HS-27A (cell line): ENCODE measurements at places on chromosomes 3 and 15.

DNA sequence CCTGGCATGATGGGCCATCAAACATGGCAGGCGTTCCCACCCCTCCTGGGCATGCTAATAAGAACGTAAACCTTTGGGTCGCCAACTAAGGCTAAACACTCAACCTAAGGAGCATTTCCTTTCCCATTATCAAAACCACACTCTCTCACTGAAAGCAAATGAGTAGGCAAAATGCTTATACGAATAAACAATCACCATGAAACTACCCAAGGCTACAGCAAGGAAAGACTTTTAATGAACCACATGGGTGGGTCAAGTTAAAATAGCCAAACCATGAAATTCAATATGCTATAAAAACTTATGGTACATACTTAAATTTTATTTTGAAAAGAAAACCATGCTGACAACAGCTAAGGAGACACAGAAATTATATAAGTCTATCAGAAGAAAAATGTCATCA is 180.6 kb downstream of the OSBPL10 start:
- DNase-seq = no peak

- DNase-seq = no peak
Measured at GRCh38 chr3:10928961-10929471, 63.5 kb upstream of the SLC6A1 start.

DNA sequence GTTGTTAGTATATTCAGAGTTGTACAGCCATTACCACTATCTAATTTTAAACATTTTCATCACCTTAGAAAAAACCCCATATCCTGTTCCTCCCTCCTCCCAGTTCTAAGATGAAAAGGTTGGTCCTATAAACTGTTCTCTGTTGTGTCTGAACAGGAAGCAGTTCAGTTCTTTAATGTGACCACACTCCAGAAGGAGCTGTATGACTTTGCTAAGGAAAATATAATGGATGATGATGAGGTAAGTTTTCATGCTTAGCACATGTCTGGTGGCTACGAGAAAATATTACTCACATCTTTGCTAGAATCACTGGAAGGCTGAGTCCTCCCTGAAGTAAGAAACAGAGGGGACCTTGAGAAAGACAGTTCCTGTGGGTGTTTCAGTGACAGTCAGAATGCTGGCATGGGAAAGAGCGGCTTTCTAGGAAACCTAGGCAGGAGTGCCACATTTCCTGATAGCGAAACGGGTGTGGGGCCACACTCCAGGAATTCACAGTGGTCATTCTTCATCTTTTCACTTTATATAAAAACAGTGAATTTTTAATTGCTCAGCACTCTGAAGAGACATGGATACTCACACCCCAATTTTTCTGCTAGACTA is 20.3 kb downstream of the CRTAP start:
- no peak for DNase-seq

DNA sequence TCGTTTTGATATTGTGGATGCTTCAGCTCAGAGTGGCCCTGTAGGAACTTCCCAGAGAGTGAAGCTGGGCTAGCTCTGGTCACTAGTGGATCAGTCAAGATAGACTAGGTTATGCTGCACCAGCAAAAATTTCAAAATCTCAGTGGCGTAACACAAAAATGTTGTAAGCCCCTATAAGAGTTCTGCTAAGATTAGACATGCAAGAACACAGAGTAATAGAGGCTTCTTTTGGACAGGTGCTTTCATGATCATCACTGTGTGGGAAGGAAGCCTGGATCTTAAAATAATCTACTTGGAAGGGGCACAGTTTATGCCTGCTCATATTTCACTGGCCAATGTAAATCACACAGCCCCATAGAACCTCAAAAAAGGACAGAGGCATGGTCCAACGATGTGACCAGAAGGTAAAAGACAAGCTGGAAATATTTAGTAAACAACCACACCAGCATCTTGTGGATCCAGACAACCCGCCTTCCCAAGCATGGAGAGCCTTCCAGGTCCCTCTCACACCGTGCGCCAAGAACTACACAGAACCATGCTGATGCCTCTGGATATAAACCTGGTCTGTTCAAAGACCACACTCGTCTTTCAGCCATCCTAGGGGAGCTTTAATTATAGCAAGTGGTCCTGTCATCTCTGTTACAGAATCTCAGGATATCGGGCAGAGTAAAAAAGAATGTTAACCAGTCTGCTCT is 554.3 kb downstream of the EPHB1 start:
- no peak for DNase-seq

GRCh38 chr15:40300367-40300766 is 7.4 kb downstream of the PLCB2 start:
- DNase-seq = no peak

GRCh38 chr3:37751967-37752648 is 109.6 kb upstream of the CTDSPL start:
- no peak for DNase-seq

DNA sequence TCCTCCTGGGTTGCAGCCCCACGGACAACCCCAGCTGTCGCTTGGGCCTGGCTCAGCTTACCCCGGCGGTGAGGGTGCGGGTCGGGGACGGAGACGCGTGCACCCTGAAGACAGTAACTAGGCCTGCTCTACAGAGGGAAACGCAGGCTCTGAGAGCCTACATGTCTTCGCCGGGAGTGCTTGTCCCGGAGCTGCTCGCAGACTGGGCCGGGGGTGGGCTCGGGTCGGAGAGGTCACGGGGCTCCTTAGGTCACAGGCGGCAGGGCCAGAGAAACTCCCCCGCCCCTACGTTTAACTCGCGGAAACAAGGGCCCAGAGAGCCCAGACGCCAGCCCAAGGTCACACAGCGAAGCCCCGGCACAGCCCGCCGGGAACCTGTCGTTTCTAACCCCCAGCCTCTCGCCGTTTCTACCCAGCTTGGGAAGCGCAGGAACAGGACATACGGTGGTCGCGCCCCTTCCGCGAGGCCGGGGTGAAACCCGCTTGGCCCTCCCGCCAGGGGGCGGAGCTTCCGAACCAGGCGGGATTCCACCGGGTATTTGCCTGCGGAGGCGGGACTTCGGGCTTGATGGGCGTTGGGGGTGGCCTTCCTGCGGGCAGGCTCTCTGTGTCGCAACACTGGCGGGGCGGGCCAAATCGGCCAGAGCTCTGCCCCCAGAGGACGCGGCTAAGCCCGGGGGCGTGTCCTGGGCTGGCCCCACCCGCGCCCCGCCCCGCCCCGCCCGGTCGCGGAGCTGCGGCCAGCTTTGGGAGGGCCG is at the start of gene HDAC11:
TSS of gene HDAC11 (plus strand) at position 725 of the 758 bp plus-strand sequence. CDS start 42 bp downstream, outside the sequence.
- peak; percentile 80 for DNase-seq

- no peak for DNase-seq
Measured at GRCh38 chr3:157652366-157652765, 149.2 kb upstream of the VEPH1 start.

DNA sequence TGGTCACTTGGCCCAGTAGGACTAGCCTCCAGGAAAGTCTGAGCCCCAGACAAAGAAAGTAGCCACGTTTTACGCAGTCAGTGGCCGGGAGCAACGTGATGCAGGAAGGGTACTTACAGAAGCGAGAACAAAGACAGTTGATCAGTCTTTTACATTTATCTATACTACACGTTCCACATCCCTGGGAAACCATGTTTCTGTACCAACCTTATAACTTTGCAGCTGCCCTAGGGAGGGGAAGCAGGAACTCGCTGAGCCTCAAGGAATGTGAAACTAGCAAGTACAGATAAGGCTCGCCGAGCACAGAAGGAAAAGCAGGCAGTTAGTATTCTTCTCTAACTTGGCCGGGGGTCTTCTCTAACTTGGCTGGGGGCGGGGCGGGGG is 3.4 kb upstream of the KNL1 start:
- DNase-seq = no peak

DNA sequence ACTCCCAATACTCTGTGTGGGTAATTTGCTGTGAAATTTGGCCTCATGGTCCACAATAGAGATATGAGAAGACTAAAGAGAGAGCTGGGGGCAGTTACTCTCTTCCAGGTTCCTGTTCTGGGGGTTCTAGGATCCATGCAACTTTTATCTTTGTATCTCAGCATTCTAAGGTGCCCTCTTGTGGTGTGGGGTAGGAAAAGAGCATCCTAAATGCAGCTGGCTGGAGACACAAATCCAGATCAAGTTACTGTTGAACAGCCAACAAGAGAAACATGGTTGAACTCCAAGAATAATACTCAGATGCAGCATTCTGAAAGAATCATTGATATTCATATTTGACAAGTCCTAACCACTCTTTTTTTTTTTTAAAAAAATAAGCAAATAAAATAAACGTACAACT is 238.2 kb downstream of the GREM1 start:
- DNase-seq = peak; percentile 24

GRCh38 chr3:43909149-43909548 is 218.4 kb downstream of the ABHD5 start:
- DNase-seq = no peak

DNA sequence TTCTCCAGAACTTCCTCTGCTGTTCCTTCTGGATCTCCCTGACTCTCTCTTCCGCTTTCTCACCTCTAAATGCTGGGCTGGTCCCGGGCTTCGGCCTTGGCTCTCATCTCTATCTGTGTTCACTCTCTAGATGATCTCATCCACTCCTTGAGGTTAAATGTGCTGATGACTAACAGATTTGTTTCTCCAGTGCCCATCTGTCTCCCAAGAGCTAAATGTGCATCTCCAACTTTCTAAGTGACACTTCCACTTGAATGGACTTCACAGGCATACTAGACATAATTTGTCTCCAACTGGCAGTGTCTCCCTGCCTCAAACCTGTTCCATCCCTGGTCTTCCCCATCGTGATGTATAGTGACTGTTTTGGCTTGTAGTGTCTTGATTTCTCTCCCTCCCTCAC is 95.3 kb downstream of the ITPR1 start:
- no peak for DNase-seq

- no peak for DNase-seq
Measured at GRCh38 chr15:95304151-95304946, 1026.2 kb upstream of the NR2F2 start.

DNA sequence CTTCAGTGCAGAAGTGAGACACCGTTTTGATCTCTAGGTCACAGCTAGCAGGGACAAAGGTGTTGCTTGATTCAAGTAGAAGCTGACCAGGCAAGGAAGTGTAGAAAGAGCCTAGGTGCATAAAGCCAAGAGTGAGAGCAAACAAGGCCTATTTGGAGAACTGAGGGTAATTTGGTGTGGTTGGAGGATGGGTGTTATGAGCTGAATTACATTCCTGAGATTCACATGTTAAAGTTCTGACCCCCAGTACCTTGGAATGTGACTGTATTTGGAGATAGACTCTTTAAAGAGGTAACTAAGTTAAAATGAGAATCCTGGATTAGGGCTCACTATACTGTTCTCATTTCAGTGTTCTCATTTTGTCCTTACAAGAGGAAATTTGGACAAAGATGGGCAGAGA is 191.3 kb downstream of the ZMAT3 start:
- DNase-seq = no peak

GRCh38 chr3:171904829-171905228 is 61.7 kb downstream of the TMEM212 start:
- DNase-seq = no peak

DNA sequence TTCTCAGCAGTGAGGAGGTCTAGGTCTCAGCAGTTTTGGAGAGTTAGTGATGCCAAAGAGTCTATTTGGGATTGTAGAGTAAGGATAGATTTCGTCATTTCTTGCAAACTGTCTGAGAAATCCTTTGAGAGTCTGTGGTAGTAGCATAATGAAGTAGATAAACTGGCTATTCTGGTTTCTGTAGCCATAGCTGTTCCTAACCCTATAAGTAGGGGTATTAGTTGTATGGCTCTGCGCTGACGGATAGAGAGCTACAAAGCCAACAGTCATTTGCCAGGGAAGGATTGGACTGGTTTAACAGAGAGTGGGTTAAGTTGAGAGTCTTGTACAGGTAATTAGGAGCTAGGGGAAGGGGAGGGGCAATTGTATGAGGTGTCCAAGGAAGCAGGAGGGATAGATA is 50.6 kb downstream of the KLHDC8B start:
- DNase-seq = no peak

DNA sequence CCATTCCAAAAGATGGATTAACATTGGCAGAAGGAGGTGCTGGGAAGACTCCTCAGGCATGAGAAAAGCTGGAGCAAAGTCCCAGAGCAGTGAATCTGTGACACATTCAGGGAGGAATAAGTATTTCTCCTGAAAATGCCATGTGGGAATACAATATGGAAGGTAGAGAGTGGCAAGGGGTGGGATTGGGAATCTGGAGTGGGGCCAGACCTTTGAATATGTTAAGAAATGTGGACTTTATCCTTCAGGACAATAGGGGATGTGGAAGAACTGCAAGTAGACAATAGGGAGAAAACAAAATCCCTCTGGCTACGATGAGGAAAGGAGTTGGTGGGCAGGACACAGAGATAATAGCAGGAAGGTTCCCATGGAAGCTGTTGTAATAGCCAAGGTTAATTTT is 305.6 kb upstream of the TGFBR2 start:
- DNase-seq = no peak

GRCh38 chr15:62320259-62320658 is 155.2 kb upstream of the C2CD4B start:
- DNase-seq = no peak

DNA sequence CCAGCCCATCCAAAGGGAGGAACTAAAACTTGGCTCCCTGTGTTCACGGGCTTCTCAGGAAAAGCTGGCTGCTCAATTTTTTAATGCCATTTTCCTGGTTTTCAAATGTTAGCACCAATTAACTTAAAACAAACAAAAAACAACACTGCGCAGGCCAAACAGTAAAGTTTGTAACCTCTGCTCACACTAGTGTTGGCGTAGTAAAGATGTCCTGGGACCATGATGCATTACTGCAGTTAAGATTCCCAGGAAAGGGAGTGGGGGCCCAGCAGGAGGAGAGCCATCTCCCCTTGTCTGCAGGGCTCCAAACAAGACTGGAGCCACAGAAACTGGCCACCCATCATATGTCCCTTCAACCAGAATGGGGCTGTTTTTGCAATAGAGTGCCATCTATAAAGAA is 74.0 kb downstream of the KY start:
- no peak for DNase-seq

DNA sequence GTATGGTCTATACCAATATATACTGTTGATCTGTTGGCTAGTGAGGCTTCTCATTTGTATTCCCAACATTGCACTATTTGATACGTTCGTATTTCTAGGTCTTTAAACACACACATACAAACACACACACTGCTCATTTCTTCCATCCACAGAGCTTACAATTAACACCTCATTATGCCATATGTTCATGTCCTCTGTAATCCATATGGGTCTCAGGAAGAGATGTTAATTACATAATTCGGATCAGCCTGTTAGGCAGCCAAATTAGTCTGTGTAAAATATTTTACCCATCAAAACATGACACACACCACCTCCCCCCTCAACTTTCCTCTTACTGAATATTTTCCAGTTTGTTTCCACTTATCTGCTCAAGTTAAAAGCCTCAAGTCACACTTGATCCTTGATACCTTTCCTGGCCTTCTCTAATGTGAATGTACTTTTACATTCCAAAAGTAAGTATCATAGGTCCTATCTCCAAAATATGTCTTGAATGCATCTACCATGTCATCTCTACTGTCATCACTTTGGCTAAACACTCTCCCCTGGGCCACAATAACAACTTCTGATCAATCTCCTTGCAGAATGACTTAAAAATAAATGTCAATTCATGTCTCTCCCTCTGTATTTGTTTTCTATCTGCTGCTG is 28.2 kb downstream of the EOGT start:
- no peak for DNase-seq
